ENCODE measurements at places on chromosomes 3 and 15.

- DNase-seq: no peak
These were observed 113.4 kb upstream of the LRRFIP2 start for GRCh38 chr3:37287776-37288175.

DNA sequence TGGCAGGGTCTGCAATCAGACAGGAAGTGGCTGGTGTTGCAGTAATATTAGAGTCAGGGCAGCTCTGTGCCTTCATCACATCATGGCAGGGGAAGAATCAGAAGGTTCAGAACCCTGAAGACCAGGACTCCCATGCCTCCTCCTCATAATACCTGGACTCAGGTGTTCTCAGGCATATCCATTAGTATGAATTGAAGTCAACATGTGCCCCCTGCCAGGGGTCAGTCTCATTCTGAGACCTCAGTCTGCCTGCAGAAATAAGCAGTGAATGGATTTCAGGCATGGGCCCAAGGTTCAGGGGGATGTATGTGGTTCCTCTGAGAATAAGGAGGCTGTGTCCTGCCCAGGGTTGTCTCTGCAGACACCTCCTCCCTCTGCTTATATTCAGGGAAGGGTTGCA is 74.2 kb downstream of the SPSB4 start:
- DNase-seq: no peak

- no peak for DNase-seq
These were observed 65.6 kb upstream of the PRR23C start for GRCh38 chr3:139110072-139110830.

GRCh38 chr3:13178107-13178506 is 104.9 kb upstream of the IQSEC1 start:
- no peak for DNase-seq

- no peak for DNase-seq
These were observed 1105.9 kb downstream of the NAALADL2 start for GRCh38 chr3:175965036-175965435.

GRCh38 chr3:58271901-58272501 is 34.0 kb upstream of the RPP14 start:
- DNase-seq: no peak

DNA sequence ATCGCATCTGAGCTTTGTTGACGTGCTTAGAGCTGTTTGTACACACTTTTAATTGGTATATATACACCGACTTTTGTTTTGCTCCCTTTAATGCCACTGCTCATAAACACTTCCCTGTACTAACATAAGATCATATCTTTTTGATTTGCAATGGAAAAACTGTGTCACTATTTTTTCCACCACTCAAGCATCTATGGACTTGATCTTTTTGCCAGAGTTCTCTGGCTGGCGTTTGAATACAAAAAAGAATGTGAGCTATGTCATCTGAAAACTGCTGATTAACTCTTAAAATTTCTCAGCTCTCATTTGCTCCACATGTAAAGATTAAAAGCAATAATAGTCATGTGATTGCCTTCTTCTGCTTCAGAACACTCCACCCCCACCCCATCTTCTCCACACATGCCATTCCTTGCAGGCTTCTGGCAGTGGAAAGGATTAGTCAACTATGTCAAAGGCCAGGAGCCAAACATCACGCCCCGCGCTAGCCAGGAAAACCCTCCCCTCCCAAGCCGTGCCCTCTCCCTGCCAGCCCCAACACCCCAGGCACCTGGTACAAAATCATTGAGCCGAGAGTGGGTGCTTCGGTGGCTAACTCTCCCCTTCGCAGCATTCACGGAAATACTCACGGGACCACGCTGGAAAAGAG is 123.4 kb upstream of the MEF2A start:
- no peak for DNase-seq

- DNase-seq: no peak
These were observed 202.7 kb downstream of the MAGI1 start for GRCh38 chr3:65836047-65836446.

DNA sequence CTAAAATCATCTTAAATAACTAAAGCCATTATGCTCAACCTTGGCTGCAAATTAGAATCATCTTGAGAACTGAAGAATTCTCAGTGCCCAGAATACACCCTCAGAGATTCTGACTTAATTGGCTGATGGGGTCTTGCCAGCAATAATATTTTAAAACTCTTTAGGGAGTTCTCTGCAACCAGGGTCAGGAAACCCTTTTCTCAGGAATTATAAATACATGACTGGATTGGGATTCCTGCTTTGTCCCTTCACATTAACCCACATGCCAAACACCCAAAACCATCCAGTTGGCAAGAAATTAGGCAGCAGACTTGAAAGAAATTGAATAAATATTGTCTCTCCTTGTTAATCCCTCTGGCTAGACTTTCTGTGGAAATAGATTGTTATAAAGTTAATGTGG is 482.3 kb upstream of the NECTIN3 start:
- DNase-seq: no peak

GRCh38 chr3:127835993-127836882 is 13.9 kb upstream of the MGLL start:
- no peak for DNase-seq

- no peak for DNase-seq
These were observed 43.9 kb downstream of the THBS1 start for GRCh38 chr15:39624806-39625205.

DNA sequence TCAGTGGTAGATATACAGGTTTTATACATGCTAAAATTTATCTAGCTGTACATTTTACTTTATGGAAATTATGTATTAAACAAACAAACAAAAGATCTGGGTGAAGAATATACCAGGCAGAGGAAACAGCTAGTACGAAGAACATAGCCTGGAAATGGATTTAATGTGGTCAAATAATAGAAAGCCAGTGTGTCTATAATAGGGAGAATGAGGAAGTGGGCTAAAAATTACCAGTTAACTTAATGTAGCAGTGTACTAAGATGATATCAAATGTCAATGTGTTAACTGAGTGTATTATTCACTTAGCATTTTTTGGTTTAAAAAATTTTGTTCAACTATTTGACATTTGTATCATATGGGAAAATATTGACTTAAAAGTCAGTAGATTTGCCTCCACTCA is 22.8 kb upstream of the SLC15A2 start:
- no peak for DNase-seq

GRCh38 chr15:39391230-39391629 is 189.6 kb upstream of the THBS1 start:
- DNase-seq: no peak

DNA sequence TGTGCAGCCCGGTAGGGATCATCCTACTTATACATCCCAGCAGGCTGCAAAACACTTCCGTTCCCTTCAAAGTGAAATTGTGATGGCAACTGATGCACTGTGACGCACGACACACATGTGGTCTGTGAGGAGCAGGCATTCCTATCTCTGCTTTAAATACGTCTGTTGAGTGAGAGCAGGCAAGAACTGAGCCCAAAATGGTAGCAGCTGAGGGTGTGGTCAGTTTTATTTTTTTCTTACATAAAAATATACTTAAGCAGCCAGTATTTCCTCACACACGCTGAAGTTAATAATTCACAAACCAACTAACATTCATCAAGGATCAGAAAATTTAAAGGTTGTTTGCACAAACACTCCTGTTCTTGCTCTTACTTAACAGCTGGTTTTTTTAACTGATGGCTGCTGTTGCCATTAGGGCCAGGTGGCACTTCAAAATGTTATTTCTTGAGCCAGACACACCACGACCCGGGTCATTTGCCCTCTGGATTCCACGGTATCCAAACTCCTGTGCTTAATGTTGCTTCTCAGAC is 23.9 kb downstream of the LRIG1 start:
- DNase-seq: no peak

DNA sequence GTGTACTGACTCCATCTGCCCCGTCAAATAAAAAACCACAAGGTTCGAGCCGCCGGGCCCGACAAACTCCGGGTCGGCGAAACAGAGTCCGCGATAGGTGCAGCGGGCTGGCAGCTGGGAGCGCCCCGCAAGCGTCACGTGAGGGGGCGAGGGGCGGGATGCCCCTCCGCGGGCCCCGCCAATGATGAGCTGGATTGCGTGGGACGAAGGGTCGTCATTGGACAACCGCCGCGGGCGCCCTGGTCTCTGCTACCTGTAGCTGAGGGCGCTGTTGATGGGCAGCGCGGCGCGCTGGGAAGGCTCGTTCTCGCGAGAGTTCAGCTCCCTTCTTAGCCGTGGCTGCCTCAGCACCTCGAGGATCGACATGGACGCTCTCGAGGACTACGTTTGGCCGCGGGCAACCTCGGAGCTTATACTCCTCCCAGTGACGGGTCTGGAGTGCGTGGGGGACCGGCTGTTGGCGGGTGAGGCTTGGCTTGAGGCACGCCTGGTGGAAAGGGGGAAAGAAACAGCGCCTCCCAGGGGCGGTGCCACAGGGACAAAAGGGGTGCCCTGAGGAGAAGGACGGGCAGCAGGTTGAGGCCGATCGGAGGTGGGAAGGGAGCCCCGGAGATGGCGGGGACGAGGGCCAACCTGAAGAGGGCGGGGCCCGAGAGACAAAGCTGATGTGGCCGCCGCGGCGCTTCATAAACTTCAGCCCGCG is at the start of gene WDR6:
WDR6 (plus strand) TSS at position 324 of the 703 bp plus-strand sequence; CDS start at position 365, 41 bp downstream.
- DNase-seq: no peak

- DNase-seq: no peak
These were observed 35.4 kb downstream of the TPRA1 start for GRCh38 chr3:127555108-127555507.

DNA sequence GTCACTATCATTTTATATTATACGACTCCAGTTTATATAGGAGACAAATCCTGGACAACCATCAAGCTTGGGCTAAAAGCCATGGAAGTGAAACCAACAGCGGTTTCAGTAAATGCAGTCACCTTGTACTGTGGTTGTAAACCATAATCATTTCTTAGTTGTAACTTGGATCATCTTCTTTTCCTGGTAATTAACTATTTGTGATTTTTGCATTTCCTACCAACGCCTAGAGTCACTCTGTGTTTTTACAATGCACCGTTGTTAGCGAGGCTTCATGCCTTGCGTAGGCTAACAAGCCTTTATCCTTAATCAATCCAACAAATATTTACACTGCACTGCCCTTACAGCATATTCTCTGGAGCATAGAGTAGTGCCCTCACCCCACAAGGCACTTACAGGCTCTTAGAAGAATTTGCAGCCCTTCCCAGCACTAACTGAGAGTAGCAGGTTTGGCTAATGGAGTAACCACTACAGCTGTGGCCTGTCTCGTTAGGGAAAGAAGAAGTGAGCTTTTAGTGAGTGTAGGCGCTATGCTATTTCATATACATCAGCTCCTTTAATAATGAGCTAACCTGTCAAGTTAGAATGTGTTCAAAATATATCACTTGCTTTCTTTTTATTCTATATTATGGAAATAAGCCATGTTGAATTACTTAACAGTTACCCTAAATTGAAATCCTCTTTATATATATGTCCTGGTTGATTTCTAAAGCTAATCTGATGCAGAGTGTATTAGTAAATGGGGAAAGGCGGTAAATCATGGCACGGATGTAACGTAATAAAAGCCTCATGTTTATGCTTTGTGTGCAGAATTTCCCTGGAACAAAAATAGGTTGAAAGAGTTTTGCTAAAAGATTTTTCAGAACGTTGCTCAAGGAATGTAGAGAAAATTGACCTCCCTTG is 62.8 kb downstream of the ABHD2 start:
- DNase-seq: no peak

DNA sequence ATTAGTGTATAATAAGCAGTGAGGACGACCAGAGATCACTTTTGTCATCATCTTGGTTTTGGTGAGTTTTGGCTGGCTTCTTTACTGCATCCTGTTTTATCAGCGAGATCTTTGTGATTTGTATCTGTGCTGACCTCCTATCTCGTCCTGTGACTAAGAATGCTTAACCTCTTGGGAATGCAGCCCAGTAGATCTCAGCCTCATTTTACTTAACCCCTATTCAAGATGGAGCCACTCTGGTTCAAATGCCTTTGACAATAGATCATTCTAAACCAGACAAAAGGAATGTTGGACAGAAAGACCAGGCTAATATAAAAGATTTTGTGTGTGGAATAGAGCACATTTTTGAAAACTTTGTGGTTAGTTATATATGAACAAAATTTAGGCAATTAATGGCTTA is 618.5 kb upstream of the BCHE start:
- DNase-seq: no peak
